Pancreas (tissue), 10 donors: ENCODE measurements at places on chromosomes 11 and 22. TPM values are rescaled to one million over a fixed set of nuclear protein-coding genes. Genes with fewer than 3 reads are reported as not detected.
A peak's percentile ranks its signal among the peaks of the same experiment; 100 is the strongest.

DNA sequence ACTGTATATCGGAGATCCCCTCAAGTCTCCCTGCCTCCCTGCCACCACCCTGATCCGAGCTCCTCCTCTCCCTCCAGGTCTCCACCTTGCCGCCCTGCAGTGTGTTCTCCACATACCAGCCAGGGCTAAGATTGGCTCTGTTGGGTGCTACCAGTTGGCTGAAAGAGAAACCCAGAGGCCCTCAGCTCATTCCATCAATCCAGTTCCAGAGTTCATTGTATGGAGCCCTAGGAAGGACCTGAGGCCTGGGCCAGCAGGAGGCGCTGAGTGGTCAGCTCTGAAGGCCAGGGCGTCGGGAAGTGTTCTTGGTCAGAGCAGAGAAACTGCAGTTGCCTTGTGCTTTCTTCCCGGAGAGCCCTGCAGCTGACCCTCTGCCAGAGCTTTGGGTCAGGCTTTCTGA is 2.2 kb upstream of the TOP3B start:
- H3K4me3 ChIP-seq: no peak overlapping the region
- H3K27me3 ChIP-seq: no peaks in the 10 kb centered on the region

- DNase-seq: peak; percentile 37
- no peak overlapping the region for H3K4me3 ChIP-seq
- no peaks in the 10 kb centered on the region for H3K27me3 ChIP-seq
Measured at GRCh38 chr22:49545606-49546005, 282.1 kb downstream of the BRD1 start.

DNA sequence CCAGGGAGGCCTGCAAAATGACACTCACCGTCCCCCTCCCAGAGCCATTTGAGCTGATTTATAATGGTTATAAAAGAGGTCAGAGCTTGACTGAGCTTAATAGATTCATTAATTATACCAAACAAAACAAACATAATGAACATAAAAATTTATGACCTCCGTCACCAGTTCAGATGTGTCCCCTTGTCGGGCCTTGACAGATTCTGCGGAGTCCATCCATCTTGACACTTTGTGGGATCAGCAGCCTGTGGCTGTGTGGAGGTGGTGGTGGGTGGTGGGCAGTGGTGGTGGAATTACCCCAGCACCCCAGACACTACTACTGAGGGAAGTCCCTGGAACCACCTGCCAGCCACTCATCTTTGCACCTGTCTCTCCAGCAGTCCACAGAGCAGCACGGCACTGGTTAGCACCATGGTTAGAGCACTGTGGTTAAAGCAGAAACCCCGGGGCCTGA is 83.5 kb downstream of the DSCAML1 start:
- H3K27ac ChIP-seq: no peak overlapping the region
- no peaks in the 10 kb centered on the region for H3K36me3 ChIP-seq
- H3K27me3 ChIP-seq: no peaks in the 10 kb centered on the region
- H3K4me3 ChIP-seq: no peak overlapping the region
- no peaks in the 10 kb centered on the region for H3K4me1 ChIP-seq

DNA sequence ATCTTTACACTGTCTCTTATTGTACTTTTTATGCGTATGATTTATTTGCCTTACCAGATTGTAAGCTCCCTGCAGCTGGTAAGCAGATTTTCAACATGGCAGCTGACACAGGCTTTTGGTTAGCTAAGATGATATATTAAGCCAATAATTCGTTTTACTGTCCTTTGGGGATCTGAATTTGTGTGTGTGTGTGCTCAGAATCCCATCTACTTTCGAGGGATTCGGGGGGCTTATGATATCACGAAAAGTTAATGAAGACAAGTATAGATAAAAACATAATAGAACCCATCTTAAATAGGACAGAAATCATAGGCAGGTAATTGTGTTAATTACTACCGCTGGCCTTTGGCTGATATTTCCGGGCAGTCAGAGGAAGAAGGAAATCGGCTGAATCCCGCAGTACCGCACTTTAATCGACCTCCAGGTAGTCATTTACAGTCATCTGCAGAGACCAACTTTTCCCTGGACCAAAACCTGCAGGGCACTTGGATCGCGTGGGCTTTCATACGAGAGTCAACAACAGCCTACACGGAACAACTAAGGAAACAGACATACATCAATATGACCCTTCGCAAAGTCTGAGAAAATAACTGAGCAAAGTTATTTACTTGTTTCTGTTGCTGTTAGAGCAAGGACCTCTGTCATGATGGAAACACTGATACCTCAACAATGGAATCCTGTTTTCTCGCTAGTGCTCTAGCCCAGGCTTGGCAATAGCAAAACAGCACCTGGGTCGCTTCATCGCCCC is 802 bp downstream of the KBTBD3 start:
- DNase-seq: peak; percentile 6
- H3K36me3 ChIP-seq: peaks cover 11% of the 10 kb centered on the region
- H3K27ac ChIP-seq: peak overlapping the region; percentile 91
- H3K4me1 ChIP-seq: peaks cover 36% of the 10 kb centered on the region

DNA sequence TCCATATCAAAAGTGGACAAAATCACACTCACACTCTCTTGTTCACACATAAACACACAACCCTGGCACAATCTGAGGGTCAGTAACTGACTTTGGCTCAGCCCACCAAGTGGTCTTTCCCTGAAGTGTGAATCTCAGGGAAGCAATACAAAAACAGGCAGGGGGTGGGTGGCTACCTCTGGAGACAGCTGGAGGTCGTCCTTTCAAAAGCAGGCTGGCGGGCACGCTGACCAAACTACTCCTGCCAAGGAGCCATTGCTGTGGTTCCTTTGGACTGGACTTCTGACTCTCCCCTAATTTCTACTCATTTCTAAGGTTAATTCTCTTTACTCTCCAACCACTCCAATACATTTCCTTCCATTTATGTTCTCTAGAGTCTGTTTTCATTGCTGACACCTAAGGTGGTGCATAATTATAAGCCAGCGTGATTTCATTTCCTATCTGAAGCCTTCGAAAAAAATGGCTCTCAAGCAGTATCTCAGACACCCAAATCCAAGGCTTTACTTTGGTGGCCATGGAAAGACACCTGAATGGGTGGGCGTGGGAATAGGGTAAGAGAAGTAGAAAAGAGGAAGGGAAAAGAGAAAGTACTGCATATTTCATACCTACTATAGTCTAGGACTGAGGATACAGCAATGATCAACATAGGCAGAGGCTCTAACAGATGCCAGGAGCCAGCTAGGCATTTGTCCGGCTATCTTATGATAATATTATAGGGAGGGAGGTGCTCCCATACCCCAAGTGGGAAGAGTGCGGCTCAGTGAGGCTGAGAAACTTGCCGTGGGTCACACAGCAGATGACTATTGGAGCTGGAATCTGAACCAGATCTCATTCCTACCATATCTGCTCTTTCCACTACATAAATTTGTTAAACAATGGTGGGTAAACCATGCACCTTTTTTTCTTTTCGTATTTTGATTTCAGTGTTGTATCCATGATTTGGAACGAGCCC is 22.0 kb downstream of the FZD4 start:
- H3K27me3 ChIP-seq: no peaks in the 10 kb centered on the region
- H3K4me1 ChIP-seq: no peaks in the 10 kb centered on the region
- no peak for DNase-seq

GRCh38 chr22:27129266-27129665 is 471.9 kb downstream of the MIAT start:
- H3K27ac ChIP-seq: no peak overlapping the region
- no peaks in the 10 kb centered on the region for H3K4me1 ChIP-seq
- no peaks in the 10 kb centered on the region for H3K27me3 ChIP-seq
- H3K36me3 ChIP-seq: no peaks in the 10 kb centered on the region

DNA sequence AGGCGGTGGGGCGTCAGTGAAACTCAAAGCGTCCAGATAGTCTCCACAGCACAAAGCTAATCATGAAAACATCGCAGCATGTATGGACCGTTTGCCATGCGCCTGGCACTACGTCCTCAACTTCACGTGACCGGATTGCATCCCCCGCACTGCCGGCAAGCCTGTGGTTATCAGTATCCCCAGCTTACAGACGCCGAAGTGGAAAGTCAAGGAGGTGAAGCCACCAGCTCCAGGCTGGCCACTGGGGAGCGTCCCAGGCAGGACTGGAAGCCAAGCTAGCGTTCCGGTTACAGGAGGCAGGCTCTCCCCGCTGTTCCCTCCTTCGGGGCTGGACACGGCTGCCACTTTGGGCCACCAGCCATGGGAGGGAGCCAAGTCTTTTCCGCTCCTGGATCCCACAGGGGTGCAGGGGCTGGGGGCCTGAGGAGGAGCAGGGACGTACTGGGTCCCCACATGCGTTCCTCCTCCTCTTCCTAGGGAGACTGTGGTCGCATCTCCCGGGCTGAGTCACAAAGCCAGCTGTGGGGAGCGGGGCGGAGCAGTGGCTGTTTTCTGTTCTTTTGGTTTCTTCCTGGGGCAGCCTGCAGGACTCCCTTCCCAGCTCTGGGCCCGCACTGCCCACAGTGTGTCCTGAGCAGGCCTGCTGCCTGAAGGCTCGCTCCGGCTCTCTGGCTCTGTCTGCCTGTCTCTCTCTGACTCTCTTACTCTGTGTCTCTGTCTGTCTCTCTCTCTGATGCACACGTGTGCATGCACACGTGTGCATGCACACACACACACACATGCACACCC is 4.3 kb upstream of the OSBPL5 start:
- H3K27me3 ChIP-seq: no peaks in the 10 kb centered on the region
- H3K36me3 ChIP-seq: no peaks in the 10 kb centered on the region
- H3K4me3 ChIP-seq: peak overlapping the region; percentile 10
- DNase-seq: peak; percentile 39
- H3K4me1 ChIP-seq: no peaks in the 10 kb centered on the region

GRCh38 chr11:1529286-1529685 is 42.7 kb upstream of the MOB2 start:
- peak; percentile 55 for DNase-seq
- H3K4me3 ChIP-seq: no peak overlapping the region
- no peaks in the 10 kb centered on the region for H3K36me3 ChIP-seq
- H3K4me1 ChIP-seq: no peaks in the 10 kb centered on the region
- H3K27me3 ChIP-seq: no peaks in the 10 kb centered on the region
- no peak overlapping the region for H3K27ac ChIP-seq

GRCh38 chr11:128678024-128678423 is 15.8 kb upstream of the FLI1 start:
- H3K27ac ChIP-seq: no peak overlapping the region
- H3K27me3 ChIP-seq: no peaks in the 10 kb centered on the region
- no peak for DNase-seq
- H3K4me1 ChIP-seq: no peaks in the 10 kb centered on the region
- H3K4me3 ChIP-seq: no peak overlapping the region

DNA sequence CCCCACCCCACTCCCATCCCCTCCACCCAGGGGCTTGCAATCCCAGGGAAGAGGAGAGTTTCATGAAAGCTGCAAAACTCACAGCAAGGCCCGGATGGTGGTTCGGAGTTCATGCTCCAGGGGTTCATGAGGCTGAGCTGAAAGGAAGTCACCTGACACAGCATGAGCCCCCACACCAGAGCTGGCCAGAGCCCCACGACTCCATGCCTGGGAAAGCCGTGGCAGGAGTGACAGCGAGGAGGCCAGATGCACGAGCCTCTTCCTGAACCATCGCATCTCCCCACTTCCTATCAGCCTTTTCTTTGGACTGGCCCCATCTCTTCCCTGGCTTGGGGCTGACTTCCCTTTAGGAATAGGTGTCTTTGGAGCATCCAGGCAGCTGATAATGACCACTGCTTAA is 105.8 kb downstream of the ABTB2 start:
- H3K27me3 ChIP-seq: no peaks in the 10 kb centered on the region
- peaks cover 10% of the 10 kb centered on the region for H3K4me1 ChIP-seq
- no peaks in the 10 kb centered on the region for H3K36me3 ChIP-seq
- H3K4me3 ChIP-seq: no peak overlapping the region
- no peak overlapping the region for H3K27ac ChIP-seq

GRCh38 chr11:126834149-126834548 is 166.4 kb downstream of the KIRREL3 start:
- no peaks in the 10 kb centered on the region for H3K4me1 ChIP-seq
- DNase-seq: no peak
- no peak overlapping the region for H3K27ac ChIP-seq
- H3K36me3 ChIP-seq: no peaks in the 10 kb centered on the region
- no peaks in the 10 kb centered on the region for H3K27me3 ChIP-seq

- H3K27ac ChIP-seq: no peak overlapping the region
- no peaks in the 10 kb centered on the region for H3K36me3 ChIP-seq
- no peak for DNase-seq
Measured at GRCh38 chr11:100964435-100964834, 165.2 kb downstream of the PGR start.

DNA sequence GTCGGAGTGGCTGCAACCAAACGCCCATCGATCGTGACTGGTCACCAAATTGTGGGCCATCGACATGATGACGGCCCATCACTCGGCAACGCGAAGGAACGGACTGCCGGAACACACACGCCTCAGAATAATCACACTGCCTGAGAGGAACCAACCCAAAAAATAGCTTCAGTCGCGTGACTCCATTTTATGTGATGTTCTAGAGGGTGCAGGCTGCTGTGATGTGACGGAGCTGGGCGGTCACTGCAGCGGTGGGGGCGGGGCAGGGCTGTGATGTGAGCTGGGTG is 174.6 kb downstream of the CTTN start:
- H3K36me3 ChIP-seq: no peaks in the 10 kb centered on the region
- no peak overlapping the region for H3K4me3 ChIP-seq
- DNase-seq: no peak

- DNase-seq: no peak
- H3K4me3 ChIP-seq: no peak overlapping the region
Measured at GRCh38 chr11:2742611-2743426, 43.0 kb upstream of the KCNQ1OT1 start.

The SCN4B gene
- 2.3 TPM for total RNA-seq

The OR2AT4 gene
- not detected for total RNA-seq

The INS gene
- total RNA-seq: 7,253 TPM

The SYT12 gene
- total RNA-seq: 0.39 TPM

The CD81 gene
- 154 TPM for total RNA-seq

The OR2D2 gene
- 0.19 TPM for total RNA-seq

The WBP2NL gene
- 2.8 TPM for total RNA-seq
